ENCODE measurements at places on chromosomes 5 and 9. TPM values are rescaled to one million over a fixed set of nuclear protein-coding genes. Genes with fewer than 3 reads are reported as not detected.
A peak's percentile ranks its signal among the peaks of the same experiment; 100 is the strongest.

DNA sequence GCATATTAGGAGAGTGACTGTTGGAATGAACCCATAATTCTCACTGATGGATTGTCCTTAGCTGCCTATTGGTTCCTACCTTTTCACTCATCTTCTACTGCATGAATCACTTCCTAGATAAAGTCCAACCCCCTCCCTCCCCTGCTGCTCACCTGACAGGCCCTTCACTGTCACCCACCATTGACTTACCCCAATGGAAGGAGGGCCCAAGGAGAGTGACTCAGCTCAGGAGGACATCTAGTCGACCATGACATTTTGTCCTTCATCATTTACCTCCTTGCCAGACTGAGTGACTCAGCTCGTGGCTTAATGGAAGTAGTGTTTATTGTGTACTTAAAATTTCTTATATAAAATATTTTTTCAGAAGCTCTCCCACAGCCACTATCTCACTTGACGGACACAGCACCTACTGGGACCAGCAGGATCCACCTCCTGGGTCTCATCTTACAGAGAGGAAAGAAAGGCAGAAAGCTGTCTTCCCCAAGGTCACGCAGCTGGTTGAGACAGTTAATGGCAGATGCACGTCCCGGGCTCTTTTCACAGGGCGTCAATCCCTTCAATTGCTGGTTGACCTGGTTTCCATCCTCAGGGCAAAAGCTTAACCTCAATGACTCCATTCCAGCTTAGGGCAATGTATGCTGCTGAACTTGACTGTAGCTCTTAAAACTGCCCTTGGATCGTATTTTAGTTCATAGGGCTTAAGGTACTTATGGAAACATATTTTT, 142.3 kb downstream of the MARCHF11 start:
- no peak for DNase-seq

Gene KYAT1
- total RNA-seq = 3.5 TPM

GRCh38 chr9:82606492-82607382, 456.2 kb downstream of the RASEF start:
- DNase-seq = peak; percentile 74

GRCh38 chr9:83423815-83424707, 114.1 kb downstream of the FRMD3 start:
- no peak for DNase-seq

GRCh38 chr5:119031011-119031886, 39.6 kb upstream of the DMXL1 start:
- DNase-seq = no peak

- no peak for DNase-seq
Observed at GRCh38 chr9:28976250-28976649, 1403.0 kb upstream of the C9orf72 start.

- peak; percentile 70 for DNase-seq
Observed at GRCh38 chr5:147481874-147482705, 27.8 kb downstream of the DPYSL3 start.

DNA sequence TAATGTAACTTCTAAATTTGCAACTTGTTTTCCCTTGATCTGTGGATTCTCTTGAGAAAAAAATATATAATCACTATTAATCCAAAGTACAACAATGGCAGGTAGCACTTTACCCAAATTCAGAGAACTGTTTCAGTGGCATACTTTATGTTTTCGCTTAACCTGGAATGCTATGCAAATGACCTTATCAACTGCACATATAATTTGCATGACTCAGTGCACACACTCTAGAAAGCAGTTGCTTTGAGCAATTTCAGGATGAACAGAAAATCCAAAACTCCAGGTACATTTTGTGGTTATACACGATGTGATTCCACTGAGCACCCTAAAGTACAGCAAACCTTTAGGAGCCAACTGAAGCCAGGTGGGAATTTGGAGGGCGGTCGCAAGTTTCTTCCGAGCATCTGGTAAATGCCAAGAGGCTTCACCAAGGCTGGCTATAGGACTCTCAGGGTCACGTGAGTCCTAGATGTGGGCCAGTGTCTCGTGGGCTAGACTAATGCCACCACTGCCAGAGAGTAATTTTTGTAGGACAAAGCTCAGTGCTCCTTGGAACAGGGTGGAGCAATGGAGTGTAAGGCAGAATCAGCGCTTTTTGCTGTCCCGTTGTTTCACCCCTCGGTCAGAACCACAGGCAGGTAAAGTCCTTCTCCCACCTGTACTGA, 37.3 kb downstream of the DMGDH start:
- no peak for DNase-seq

DNA sequence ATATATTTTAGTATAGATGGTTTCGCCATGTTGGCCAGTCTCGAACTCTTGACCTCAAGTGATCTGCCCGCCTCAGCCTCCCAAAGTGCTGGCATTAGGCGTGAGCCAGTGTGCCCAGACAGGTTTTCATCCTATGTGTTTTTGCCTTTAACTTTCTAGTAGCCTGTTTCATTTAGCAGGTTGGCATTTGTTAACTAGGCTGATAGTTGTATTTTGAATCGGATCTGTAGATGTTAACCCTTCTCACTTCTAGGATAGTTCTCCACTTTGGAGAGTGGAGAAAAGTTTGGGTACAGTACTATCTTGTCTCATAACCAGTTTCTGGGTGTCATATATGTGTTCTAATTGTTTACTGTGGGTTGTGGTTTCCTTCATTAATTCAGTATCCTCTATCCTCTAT, 7.3 kb upstream of the FGF18 start:
- no peak for DNase-seq

- DNase-seq = no peak
Observed at GRCh38 chr9:93235300-93235960, 51.5 kb downstream of the WNK2 start.

DNA sequence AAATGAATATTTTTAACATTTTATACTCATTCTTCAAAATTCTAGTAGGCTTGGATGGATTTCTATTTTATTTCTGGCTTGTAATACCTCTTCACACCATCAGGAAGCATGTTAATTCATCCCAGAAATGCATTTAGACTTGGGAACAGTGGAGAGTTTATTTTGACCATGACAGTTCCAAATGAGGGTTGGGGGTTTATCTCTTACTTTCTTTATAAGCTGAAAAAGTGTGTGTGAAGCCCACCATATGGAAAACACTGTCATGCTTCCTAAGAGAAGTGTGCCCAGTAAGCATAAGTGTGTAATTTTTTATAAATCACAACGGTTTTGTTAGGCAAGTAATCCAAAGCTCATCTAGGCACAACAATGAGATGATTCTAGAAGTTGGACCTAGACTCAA, 215.6 kb downstream of the ADCY2 start:
- DNase-seq = no peak

GRCh38 chr5:61087921-61088320, 74.3 kb downstream of the SMIM15 start:
- DNase-seq = no peak

- DNase-seq = no peak
Observed at GRCh38 chr9:111527347-111527746, 2.4 kb downstream of the ZNF483 start.

GRCh38 chr5:174910245-174910737, 185.9 kb downstream of the MSX2 start:
- peak; percentile 57 for DNase-seq

Gene PRLR
- total RNA-seq = not detected

Gene HAVCR1
- not detected for total RNA-seq

DNA sequence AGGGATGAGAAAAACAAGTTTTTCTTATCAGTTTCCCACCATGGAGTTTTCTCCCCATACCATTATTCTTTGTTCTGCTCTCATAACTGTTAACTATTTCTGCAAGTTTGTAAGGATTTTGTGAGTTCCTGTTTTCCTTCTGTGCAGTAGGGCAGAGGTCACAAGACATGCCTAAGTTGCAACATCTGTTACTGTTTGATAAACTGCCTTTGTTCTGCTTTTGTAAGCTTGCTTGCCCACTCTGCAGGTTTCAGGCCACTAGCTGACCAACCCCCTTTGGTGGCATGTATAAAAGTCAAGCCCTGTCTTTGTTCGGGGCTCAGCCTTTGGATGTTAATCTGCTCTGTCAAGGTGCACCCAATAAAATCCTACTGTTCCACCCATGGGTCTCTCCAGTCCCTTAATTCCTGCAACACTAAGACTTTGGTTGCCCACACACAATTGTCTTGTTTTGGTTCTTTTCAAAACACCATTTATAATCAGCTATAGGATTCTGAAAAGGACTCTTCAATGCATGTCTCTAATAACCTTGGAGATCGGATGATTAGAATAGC, 545.4 kb downstream of the CDH9 start:
- DNase-seq = no peak

GRCh38 chr9:28820741-28821140, 1247.5 kb upstream of the C9orf72 start:
- DNase-seq = no peak

Gene GPX8
- total RNA-seq = 2.0 TPM

Gene PCDHA9
- total RNA-seq = under 0.01 TPM

- DNase-seq = no peak
Observed at GRCh38 chr5:143721925-143722324, 90.0 kb upstream of the HMHB1 start.

Gene FRMD3
- 6.8 TPM for total RNA-seq

Gene WDR31
- total RNA-seq = 0.20 TPM

Gene NDUFAF2
- total RNA-seq = 15.7 TPM

Gene FUBP3
- 24.4 TPM for total RNA-seq

- peak; percentile 16 for DNase-seq
Observed at GRCh38 chr5:119515192-119515591, 62.9 kb downstream of the HSD17B4 start.

Gene PCDHGA5
- total RNA-seq = 0.60 TPM

DNA sequence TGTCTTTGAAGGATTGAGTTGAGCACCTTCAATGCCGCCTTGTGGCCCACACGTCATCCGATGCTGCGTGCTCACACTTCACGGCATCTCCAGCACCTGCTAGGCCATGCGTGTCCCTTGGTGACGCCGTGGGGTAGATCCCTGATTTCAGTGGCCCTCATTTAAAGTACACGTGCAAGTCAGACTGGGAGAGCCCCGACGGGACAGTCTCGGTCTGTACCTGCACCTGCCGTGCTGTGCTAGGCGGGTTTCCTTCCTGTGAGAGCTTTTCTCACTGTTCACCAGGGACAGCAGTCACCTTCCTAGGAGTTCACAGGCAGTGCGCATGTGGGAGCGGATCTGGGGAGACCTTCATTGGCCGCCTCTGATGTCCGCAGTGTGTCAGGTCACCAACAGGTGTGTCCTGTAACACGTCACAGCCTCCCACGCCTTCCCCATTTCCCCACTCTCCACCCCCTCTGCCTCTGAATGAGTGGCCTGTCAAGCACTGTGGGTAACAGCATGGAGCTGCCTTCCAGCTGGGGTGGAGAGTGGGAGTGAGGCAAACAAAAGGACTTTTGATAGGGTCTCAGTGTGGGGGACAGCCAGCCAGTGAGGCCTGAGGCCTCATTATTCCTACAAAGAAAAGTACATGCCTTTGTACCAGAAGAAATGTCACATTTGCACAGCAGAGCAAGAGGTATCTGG, 236.4 kb downstream of the FANCC start:
- DNase-seq = no peak

DNA sequence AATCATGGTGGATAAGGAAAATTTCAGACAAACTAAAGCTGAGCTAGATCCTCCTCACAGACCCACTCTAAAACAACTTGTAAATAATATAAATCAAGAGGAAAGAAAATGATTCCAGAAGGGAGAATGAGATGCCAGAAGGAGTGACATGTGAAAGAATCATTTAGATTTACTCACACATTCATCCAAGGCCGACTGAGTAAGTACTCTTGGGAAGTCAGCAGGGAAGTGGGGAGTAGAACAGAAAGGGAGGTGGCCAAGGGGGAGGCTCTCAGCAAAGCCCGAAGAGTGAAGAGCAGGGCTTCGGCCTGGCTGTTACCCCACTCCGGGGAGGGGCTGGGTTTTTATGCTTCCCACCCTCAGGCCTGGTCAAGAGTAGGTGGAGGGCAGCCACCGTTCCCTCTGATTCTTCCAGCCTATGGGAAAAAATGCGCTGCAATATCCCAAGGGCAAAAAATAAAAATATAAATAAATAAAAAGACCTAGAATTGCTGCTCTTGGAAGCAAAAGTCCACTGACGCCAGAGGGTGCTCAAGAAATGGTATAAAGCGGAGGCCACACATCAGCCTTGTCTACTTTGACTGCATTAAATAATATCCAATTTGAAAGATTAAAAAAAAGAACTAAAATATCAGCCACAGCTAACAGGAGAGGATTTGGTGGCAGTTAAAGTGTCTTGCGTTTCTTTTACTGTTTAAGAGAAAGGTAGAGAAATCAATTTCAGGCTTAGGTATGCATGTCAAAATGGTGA, 110.2 kb upstream of the COL5A1 start:
- DNase-seq = no peak

DNA sequence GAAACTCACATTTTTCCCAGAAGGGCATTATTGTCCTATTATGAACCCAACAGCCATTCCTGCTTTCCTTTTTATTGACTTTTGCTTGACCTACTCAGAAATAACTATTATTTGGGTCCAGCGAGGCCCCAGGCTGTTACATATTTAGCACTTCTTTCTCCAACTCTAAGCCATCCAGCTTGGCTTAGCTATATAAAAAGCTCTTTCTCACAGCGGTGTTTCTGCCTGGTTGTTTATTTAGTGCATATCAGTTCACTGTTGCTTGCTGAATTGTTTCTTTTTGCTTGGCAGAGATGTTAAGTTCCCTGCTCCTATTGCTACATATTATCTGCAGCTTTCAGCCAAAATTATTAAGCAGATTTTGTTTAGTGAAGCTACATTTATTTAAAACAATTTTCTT, 1156.8 kb upstream of the SEMA6A start:
- no peak for DNase-seq

Gene PCDHGA11
- 4.4 TPM for total RNA-seq

- no peak for DNase-seq
Observed at GRCh38 chr9:37468620-37469019, 3.4 kb upstream of the ZBTB5 start.

DNA sequence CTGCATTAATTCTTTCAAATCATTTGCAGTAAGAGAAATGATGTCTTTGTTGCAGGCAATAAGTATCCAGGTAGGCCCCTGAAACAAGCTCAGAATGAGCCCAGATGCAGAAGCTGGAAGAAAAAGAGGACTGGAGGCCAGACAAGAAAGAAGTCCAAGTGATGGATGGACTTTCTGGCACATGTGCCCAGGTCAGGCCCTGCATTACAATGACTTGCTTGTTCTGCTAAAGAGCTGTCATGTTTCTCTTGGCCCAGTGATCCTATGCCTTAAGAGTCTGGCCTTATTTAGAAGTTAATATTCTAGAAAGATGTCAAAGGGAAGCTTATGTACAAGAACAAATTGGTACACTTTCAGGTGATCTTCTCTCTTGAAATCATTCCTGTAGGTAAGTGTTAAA, 64.8 kb downstream of the DPYSL3 start:
- no peak for DNase-seq

DNA sequence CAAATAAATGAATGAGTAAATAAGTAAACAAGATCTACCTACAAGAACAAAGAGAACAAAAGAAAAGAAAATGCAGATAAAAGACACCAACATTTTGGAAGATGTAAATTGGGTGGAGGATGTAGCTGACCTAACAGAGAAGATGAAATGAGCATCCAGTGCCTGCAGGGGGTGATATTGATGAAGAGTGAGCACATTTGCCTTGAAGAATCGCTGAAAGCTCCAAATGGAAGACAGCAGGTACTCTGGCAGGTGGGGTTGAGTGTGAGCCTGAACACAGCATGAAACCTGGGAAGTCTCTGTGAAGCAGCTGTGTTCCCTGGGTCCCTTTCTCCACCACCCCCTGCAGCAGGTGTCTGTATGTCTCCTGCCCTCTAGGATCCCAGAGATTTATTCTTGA, 125.6 kb downstream of the NXNL2 start:
- peak; percentile 27 for DNase-seq

Measured in lung microvascular endothelial cell (primary cell).